ENCODE measurements at places on chromosomes 11 and 22.
A peak's percentile ranks its signal among the peaks of the same experiment; 100 is the strongest.

DNA sequence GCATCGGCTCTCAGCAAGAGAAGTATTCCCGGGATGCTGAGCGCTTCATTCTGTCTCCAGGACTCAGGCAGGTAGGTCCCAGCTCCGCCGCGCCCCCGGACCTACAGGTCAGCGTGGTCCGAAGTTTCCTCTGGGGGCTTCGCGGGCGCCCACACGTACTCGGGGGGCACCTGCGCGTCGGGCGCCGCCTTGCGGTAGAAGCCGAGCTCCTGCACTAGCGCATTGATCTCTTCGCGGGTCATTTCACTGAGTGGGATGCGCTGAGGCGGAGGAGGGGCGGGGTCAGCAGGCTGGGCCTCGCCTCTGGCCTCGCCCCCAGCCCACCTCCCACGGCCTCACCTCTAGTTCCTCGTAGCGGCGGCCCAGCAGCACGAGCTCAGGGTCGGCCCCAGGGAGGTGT, 2.5 kb downstream of the SELENOM start:
- no peak for DNase-seq

- no peak for DNase-seq
Measured at GRCh38 chr11:114918286-114918685, 240.0 kb downstream of the NXPE2 start.

DNA sequence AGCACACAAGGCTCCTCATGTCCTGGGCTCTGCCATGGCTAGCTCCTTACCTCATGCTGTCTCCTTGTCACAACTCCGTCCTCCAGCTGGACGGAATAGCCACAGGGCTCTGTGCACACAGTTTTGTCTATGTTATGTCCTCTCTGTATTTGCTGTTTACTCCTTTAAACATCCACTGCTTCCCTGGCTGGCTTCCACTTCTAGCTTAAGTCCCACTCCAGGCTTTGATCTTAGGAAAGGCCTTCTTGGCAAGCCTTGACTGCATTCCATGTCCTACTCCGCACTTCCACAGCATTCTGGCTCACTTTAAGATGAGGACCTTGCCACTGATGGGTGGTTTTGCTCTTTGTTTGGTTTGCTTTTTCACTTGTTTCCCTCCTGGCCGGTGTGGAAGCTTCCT, 22.9 kb upstream of the ROBO3 start:
- DNase-seq: peak; percentile 29

DNA sequence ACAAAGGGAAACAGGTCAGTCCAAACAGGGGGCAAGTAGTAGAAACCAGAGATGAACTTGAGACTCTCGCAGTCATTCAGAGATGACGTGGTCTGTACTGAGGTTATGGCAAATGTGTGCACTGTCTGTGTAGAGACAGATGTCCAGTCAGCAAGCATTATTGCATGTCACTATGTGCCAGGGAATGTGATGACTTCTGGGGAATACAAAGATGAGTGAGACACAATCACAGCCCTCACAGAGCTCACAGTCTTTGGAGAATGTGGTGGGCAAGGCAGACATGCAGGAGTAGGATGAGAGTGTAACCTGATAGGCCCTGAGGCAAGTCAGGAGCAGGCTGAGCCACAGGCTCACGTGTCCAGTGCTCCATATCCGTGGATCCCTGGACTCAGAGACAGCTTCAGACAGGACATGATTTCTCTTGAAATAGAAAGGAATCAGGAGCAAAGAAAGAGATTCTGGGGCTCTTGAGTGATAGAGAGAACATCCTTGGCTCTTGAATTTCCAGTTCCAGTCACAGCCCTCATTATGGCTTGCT, 550.7 kb downstream of the ETS1 start:
- DNase-seq: no peak

GRCh38 chr11:486189-486588, 20.9 kb downstream of the RNH1 start:
- DNase-seq: no peak
